ENCODE measurements at places on chromosomes 6 and 20.

GRCh38 chr6:15843764-15844163, 180.9 kb upstream of the DTNBP1 start:
- DNase-seq = no peak

GRCh38 chr6:42431356-42431755, 20.4 kb downstream of the TRERF1 start:
- no peak for DNase-seq

DNA sequence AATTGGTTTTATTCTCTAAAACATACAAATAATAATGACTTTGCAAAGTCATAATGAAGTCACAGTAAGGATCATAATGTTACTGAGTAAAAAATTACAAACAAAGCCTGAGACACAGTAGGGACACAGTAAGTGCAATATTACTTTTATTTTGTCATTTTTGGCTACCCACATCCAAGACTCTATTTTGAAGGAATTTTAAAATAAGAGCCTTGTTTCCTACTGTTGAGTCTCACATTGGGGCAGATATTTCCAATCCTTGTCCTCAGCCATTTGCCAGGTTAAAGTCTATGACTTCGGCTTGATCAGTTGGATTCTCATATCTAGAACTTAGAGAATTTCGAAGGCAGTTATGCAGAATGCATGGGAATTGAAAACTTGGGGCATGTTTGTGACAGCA, 10.8 kb upstream of the RHAG start:
- DNase-seq = no peak

DNA sequence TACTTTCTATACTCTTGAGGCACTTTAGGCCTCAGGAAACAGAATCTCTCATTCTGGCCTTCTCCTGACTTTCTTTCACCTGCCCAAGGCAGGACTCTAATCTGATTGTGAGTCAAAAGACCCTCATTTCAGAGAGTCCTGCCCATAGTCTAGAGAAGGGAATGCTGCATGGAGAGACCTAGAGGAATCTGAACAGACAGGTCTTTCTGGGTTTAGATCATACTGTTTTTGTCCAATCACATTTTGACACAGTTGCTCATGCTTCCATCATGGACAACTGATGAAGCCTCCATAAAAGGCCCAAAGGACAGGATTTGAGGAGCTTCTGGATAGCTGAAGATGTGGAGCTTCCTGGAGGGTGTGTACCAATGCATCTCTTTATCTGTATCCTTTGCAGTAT, 48.1 kb upstream of the BTBD3 start:
- no peak for DNase-seq

GRCh38 chr6:100209323-100210136, 215.5 kb upstream of the MCHR2 start:
- no peak for DNase-seq

DNA sequence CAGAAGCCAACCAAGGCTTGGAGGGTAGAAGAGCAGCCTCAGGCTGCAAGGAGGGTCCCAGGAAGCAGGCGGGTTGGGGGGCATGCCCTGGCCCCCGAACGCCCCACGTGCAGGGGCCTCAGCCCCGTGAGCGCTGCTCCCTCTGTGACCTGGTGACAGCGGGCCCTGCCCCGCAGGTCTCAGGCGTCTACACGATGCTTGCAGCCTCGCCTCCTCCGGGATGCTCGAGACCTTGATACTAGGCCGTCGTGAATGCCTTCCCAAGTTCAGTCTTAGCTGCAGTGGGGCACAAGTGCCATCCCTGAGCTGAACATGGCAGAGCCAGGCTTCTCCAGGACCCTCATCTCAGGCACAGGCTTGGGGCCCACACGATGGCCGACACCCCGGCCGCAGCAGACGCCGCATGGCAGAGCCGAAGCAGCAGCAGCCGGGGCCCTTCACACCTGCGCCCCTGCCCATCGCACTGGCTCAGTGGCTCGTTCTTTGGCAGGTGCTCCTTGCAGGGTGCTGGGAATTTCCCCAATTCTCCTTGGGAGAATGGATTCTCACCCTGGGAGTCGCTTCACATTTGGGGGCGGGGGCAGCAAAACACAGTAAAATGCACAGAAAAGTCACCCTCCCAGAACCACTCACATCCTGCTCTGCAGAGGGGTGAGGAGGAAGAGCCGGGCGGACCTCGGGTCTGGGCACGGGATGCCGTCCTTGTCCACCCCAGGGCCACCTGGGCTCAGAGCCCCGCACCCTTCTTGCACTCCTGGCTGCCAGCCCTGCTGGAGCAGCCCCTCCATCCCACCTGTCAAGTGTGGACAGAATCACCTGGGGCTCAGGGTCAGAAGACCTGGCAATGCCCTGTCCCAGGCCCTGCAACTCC, 161.8 kb downstream of the DLL1 start:
- DNase-seq = no peak

GRCh38 chr20:25296094-25297093, 48.5 kb downstream of the PYGB start:
- DNase-seq = no peak

- no peak for DNase-seq
Observed at GRCh38 chr20:10488534-10488933, 53.4 kb downstream of the SLX4IP start.

DNA sequence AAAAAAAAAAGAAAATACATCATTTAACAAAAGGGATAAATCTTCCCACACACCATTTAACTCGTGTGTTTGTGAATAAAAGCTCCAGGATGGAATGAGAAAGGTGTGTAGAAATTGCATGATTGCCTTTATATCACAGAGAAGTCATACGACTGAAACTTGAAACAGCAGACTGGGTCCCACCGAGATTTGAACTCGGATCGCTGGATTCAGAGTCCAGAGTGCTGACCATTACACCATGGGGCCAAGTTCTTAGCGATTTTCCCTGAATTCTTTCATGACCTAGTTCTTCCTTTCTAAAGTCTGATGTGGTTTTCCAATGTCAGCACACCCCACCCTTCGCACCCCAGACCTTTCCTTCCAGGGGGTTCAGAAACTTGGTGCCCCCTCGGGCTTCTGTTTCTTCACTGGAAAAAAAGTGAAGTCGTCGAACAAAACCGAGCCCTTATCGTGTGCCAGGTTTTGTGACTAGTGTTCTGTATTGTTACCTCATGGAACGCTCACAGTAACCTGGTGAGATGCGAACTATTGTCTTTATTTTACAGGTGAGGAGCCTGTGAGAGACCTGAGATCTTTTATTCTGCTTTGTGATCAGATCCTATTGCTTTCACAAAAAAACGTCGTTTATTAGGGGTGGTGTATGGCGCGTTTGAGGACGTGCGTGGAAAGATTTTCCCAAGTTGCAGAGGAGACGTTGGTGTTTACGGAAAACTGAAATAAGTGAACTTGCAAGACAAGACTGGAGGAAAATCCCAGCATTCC, 120.8 kb downstream of the OR2B2 start:
- DNase-seq = peak; percentile 46

GRCh38 chr6:43915986-43916923, 146.2 kb downstream of the VEGFA start:
- DNase-seq = no peak

DNA sequence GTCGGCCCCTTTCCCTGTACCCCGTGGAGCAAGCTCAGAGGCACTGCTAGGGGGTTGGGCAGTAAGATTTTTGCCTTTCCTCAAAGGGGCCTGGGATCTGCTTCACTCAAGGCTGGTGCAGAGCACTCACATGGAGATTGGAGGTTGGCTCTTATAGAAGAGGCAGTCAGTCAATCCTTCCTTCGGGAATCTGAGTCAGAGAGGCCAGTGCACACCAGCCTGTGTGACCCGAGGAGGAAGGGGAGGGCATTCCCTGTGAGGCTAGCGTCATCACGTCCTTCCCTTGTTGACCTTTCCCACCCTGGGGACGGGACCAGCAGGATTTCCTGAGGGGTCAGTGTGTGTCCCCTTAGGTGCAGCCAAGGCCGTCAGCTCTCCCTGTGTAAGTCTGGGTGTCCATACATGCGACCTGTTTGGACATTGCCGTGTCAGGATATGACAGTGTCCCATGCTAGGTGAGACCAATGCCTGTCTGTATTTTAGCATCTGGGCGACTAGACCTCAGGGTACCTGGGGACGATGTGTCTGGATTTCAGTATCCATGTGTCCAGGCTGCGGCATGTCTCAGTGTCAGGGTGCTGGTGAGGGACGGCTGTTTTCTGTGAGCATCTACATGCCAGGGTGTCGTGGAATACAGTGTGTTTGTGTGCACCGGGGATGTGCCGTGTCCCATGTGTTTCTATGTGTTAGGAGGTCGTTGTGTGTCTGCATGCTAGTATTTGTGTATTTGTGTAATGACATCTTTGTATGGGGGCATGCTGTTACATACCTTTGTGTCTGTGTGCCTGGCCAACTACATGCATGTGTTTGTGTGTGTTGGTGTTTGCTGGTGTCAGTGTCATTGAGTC, 2.8 kb upstream of the ZNF512B start:
- no peak for DNase-seq

GRCh38 chr20:40942775-40943174, 85.8 kb upstream of the TOP1 start:
- no peak for DNase-seq

GRCh38 chr20:44715499-44716308, 535 bp downstream of the CCN5 start:
- DNase-seq = no peak

All from activated T-cell treated with anti-CD3 and anti-CD28 coated beads for 24 hours (primary cell).